ENCODE measurements at places on chromosomes 5 and 9.

DNA sequence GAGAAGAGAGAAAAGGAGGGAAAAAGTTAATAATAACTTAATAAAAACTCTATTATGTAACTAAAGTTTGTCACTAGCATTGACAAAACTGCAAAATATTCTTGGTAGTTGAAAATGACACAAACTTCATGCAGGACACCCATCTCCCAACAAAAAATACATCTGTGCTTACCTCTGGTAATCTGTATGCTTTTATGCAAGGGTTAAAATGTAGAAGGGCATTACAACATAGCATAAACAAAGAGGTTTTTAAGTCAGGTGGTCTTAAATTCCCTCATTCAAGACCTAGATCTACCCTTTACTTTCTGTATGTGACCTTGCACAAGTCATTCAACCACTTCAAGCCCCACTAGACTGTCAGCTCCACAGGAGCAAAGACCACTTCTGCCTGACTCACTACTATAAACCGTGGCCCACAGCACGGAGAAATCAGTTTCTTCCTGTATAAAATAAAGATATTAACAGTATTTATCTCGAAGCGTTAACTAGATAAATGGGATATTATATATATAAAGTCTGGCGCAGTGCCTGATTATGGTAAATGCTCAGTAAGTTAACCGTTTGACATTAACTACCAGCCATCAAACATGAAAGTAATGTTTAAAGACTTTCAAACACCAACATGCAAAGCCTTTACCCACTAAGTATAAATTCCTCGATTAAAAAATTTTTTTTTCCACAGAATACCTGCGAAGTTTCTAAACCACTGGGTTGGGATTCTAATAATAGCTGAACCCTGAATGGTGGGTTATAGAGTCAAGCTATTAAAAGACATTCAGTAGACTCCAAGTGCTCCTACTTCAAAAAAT, 2.0 kb downstream of the FBXL17 start:
- DNase-seq, result no peak

DNA sequence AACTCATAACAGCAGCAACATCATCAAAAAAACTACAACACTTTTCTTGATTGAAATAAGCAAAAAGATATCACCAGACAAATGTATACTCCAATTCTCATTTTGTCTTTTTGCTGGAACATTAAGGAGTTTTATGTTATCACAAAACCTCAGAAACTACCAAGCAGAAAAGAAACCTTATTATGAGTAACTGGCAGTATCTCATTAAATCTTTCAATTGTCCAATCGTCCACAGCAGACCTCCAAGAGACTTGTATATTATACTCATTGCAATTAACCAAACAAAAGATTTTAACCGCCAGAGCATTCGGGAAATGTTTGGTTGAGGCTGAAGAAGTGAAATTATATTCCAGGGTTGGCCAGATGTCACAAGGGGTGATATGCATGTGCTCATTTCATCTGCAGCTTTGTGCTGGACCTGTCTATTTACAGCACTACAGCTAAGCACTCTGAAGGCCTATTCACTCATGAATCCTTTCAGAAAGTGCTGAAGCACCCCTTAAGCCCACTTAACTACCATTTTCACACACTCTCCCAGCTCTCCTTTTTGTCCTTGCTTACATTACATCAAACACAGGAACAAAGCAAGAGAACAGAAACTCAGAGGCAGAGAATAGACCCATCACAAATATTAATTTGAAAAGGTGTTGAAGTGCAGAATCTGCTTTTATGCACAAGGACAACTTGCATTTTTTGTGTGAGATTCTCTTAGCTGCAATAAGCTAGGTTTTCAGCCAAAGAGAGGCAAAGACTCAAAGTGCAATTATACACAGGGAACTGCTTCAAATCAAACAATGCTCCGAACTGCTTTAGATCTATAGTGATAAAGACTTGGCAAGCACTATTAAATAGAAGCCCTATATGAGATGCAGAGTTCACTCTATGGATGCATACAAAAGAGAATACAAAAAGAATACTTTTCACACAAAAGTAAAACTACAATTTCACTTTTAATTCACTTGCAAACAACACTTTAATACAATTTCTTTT, 150.4 kb upstream of the POU5F2 start:
- peak; percentile 77 for DNase-seq

GRCh38 chr9:117017414-117017985, 330.4 kb downstream of the TRIM32 start:
- no peak for DNase-seq

GRCh38 chr5:10400831-10401230, 40.8 kb upstream of the ROPN1L start:
- no peak for DNase-seq

GRCh38 chr5:77086689-77087483, at the start of gene ZBED3:
ZBED3 (minus strand) TSS chr5:77087285; CDS start chr5:77077878, 9,407 bp downstream.
- peak; percentile 67 for DNase-seq

DNA sequence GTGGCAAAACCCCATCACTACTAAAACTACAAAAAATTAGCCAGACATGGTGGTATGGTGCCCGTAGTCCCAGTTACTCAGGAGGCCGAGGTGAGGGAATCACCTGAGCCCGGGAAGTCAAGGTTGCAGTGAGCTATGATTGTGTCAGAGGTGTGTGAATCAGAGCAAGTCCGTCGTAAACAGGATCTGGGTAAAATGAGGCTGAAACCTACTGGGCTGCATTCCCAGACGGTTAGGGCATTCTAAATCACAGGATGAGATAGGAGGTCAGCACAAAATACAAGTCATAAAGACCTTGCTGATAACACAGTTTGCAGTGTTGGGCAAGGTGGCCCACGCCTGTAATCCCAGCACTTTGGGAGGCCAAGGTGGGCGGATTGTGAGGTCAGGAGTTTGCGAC, 1.9 kb upstream of the CLTB start:
- DNase-seq, result no peak

- no peak for DNase-seq
Measured at GRCh38 chr5:54994628-54995027, 9.2 kb upstream of the ESM1 start.

- peak; percentile 47 for DNase-seq
Measured at GRCh38 chr5:100803397-100803796, 99.7 kb downstream of the ST8SIA4 start.
